Cerebellar nuclear complex (tissue), 1 donor: ENCODE measurements at places on chromosomes 5 and 9.

- DNase-seq = no peak
Measured at GRCh38 chr9:37540634-37541033, 35.5 kb downstream of the FBXO10 start.

DNA sequence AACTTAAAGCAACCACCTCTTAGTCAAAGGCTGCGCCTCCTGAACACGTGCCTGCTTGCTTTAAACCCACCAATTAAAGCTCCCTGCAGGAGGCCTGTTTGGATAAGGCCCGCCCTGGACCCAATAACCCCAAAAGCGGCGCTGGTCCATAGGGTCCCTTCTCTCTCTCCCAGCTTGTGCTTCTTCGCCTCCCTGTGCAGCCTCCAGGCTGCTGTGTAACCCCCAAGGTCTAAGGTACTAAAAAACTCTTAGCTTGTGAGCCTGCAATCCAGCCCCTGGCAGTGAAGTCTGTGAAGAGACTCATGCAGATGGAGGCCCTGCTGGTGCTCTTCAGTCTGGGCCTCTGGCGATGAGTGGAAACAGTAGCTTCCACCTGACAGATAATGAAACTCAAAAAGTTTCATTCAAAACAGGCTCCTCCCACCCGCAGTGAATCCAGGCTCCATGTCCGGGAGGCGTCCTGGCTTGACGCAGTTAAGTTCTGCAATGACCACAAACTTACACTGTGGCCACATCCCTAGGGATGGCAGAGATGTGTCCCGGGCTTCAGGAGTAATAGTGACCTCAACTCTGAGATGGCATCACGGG is 97.3 kb downstream of the PRRT1B start:
- no peak for DNase-seq

GRCh38 chr5:154320224-154321089 is 125.3 kb upstream of the SAP30L start:
- DNase-seq = no peak

DNA sequence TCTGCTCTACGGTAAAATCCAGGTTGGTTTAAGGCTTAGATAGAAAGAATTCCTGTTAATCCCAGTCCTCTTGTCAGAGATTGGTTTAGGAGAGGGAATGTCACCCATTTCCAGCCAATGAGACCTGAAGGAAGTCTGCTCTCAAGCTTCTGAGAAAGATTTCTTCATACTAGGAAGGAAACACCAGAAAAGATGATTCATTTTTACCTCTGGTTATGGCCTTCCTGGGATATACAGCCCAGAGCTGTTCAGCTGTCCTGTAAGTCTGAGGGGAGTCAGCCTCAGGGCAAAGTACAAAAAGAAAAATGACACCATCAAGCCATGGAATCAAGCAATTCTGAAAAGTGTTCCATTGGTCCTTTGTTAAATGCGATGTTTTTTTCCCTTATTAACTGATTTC is 18.6 kb upstream of the CFAP95 start:
- no peak for DNase-seq

DNA sequence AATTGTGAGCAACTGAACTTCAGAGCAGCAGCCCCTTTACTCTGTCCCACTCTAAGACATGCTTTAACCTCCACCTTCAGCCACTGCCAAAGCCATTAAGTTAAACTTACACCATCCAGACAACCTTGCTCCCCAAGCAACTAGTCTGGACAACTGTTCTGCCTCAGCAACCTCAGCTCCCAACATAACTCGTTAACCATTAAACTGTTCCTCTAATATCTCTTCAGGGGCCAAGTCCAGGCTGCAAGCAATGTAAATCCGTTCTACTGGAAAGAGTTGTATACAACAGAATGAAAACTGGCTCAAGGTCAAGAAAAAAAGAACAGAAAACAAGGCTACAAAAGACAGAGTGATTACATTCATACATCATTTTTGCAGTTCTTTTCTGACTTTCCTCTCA is 131.7 kb upstream of the TARS1 start:
- no peak for DNase-seq

DNA sequence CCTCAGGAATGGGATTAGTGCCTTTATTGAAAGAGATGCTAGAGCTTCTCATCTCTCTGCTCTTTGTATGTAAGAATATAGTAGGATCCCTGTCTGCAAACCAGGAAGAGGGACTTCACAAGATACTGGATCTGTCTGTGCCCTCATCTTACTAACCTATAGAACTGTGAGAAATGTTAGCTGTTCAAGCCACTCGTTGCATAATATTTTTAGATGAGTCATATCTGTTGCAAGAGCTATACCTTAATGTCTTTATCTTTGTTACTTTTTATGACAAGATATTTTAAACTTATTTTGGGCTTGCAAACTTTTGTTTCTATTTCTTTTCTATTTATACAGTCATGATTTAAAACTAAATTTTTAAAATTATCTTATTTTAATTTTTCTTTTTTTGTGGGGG is 1296.8 kb upstream of the CDH6 start:
- no peak for DNase-seq

- no peak for DNase-seq
Measured at GRCh38 chr9:21974722-21975409, 19.3 kb downstream of the CDKN2A start.
